NCI-H2081 treated with DMSO at 0.1 percent for 48 hours (cell line): ENCODE measurements at places on chromosomes 12 and 14.

DNA sequence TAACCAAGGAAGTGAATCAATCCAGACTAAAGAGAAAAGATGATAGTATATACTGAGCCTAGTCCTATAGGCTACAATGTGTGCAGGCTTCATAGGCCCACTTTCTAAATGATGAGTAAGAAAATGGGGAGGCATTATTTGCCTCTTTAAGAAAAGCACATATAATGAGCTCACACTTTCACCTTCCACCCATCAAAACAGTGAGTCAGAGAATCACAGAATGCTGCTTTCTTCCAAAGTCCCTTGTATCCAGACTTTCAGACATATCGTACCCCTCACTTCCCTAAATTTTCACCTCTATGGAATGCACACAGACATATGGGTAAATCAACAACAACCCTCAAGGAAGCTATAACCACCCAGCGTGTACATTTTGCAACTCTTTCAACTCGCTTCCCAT is 286.4 kb upstream of the PRKD1 start:
- DNase-seq: no peak

DNA sequence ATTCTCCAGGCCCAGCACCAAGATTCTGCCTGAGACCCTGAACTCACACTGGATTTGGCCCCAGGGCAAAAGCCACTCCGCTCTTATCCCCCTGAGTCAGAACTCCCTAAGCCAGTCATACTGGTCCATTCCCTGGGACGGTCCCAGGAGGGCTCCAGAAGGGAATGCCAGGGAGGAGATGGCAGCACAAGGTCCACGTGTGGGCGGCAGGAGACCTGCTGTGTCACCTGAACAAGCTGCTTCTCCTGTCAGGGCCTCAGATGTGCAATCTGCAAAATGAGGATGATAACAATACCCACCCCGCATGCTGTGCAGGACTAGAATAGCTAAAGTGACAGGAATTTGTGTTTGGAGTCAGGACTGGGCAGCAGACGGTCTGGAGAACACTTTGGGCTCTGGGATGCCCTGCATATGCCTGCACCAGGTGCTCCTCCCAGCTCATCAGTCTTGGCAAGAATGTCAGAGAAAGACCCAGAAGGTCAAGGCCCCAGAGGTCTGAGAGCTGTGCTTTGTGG is 40.3 kb downstream of the CMKLR1 start:
- DNase-seq: no peak

- no peak for DNase-seq
These were observed 66.2 kb downstream of the NTF3 start for GRCh38 chr12:5498076-5498475.

GRCh38 chr14:99072956-99073355 is 199.0 kb downstream of the BCL11B start:
- no peak for DNase-seq

DNA sequence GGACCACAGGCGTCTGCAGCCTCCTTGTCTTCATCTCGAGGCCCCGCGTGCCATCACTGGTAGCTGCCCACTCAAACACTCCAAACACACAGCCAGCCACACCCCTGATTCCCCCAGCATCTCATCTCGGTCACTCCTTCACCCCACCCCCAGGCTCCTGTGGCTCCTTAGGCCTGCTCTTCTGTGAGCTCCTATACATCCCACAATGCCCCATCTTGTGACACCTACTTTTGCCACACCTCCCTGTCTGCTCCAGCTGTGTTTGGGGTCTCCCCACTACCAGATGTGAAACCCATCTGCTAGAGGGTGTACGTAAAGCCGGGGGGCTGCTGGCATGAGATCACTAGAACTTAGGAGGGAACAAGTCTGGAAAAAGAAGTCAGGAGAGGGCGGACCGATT is 4.1 kb downstream of the AKT1 start:
- DNase-seq: no peak

DNA sequence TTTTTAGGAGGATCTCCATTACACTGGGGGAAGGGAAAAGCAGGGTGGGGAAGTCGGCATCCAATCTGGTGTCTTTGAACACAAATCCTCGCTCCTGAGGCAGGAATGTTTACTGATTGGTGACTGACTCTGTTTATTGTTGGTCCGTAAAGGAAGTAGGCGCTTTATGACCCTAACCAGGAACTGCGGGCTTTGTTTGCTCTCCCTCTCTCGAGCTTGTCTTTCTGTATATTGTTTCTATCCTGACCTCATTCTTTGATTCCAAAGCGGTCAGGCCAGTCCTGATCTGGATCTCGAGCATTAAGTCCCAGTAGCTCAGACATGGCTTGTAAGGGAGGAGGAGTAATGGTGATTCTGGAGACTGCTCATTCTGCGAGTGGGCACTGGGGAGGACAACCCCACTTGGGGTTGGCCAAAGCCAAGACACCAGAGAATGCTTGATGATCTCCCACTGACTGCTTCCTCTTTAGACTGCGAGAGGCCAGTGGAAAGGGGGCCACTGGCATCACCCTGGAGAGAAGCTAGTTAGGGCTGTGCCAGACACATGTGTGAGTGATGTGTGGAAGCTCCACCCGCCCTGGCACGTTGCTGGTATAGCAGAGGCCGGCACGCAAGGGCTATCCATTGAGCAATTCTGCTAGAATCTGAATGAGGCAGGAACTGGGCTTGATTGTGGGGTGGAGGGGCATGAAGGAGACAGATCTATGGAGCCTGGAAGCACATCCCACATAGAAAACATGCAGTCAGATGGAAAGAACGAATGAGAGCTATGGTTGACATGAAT is 194.6 kb downstream of the PAX9 start:
- DNase-seq: no peak

DNA sequence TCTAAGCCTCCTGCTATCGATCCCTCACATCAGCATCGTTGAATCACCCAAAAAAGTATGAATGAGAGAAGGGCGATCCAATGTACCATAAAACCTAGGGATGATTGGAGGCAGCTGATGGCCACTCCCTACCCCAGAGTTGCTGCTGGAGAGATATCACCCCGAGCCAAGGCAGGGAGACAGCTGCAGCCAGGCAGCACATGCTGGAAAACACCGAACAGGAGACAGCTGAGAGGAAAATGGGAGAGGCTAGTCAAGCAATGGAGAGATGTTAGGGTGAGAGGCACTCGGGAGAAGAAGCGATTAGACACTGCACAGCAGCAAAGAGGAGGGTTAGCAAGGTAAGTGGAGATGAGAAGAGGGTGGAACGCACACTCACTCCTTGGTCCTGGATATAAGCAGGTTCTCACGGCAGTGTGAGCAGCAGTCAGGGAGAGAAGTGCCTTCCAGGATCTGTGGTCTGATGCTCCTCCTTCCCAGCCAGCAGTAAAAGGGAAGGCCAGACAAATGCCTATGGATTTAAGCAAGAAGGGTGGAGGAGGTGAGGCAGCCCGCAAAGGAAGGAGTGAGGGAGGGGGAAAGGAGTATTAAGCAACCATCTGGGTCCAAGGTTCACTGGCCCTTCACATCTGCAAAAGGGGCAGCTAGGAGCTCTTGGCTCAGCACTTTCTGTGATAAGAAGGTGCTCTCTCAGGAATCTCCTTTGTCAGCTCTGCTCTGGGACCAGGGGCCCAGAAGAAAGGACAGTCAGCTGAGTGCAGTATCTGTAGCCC is at the start of gene SLC7A7:
SLC7A7 (minus strand) TSS at position 495 of the 773 bp plus-strand sequence. CDS start 2,037 bp downstream, outside the sequence.
- no peak for DNase-seq

DNA sequence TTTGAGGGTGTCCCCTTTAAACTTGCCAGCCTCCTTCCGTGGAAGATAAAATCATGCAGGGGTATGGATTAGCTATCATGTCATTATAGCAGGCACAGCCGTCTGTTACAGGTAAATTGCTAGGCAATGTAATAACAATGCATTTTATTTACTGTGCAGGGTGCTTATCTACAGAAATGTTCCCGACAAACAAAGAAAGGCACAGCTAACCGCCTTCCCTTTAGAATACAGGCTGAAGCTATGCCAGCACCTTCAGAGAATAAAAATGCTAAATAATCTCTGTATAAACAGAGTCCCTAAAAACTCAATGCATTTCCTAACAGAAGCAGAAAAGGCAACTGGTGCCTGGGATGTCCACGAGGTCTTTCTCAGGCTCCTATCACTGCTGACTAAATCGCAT is 239.2 kb downstream of the SPTSSA start:
- no peak for DNase-seq

DNA sequence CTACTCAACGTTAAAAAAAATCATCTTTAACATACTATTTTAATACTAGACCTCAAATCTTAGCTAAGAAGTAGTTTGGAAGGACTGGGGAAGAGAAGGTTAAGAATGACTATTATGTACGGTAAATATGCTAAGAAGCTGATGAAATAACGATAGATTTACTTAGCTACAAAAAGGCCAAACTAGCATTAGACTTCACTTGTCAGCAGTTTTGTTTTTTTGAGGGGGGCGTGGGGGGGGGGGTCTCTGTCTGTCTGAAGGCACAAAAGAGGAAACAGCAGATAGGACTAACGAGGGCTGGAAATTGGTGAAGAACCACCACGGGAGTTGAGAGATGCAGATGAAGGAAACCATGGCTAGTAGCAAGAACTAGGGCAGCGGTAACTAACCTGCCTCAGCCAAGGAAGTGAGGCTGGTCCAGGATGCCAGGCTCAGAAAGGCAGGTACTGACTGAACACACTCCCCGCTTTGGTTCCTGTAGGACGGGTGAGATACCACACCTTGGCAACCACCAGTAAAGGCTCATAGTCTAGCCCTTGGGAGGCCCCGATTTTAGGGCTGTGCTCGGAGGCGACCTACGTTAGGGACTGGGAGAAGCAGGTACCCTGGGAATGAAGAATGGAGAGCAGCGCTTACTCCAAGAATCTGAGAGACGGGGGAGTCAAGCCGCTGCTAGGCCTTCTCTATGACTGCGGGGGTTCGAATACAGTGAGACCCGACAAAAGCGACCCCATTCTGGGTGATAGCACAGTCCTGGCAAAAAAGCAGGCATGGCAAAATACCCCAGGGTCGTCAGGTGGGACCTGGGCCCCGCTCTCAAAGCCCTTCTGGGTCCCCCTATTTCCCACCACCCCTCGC is 675 bp downstream of the NEDD8 start:
- DNase-seq: no peak

- DNase-seq: no peak
These were observed 5.0 kb downstream of the RASAL1 start for GRCh38 chr12:113130457-113131135.

DNA sequence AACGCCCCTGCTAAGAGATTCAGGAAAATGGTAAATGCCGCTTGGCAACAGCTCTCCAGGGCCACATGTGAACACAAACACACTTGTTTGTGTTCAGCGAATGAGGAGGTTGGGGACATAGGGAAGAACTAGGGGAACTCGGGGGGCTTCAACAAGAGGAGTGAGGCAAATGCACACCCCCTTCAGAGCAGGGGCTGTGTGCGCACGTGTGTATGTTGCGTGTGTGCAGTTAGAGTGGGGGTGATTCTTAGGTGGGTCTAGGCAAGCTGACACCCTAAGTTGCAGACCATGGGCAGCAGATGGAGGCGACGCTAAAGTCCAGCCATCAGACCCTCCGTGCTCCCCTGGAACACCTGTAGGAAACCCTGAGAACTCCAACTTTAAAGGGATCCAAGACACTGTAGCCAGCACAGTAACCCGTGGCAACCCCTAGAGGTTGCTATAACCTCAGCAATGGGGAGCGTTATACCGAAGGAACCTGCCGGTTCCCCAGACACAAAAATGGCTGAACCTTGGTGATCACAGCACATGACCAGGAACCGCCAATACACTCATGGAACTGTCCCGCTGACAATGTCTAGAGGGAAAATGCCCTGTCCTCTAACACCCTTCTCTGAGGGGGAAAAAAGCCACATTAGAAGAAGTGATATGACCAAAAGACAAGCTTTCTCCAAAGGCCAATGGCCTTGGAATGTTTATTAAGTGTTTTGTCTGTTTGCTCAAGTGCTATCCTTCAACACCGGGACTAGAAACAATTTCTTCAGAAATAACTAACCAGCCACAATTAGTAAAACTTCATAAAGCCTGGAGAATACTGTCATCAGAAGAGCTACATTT is 86.5 kb upstream of the CEP83 start:
- DNase-seq: no peak

- DNase-seq: no peak
These were observed 95.3 kb downstream of the DAD1 start for GRCh38 chr14:22493753-22494152.

- no peak for DNase-seq
These were observed 110.1 kb downstream of the TXNDC16 start for GRCh38 chr14:52442166-52442565.

DNA sequence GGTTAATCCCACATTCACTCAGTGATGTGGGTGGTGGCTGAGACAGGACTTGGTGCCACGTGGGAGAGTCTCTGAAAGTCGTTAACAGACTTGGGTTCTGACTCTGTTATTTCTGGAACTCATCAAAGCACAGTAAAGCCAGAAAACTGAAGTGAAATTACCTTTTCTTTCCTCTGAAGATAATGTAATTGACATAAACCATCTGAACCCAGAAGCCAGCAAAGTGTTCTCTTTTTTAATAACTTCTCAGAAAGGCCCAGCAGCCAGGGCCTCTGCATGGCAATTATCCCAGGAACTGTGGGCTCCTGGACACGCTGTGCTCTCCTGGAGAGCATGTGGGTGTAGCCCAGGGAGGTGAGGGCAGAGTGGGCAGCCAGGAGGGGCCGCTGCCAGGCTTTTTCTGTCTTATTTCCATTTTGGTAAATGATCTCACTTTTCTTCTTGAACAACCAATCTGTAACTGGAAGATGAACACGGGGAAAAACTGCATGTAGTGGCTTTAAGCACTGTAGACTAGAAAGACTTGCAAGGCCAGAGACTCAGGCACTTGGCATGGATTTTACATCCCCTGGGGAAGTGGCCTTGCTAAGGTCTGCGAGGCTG is 444.1 kb upstream of the TMEM132C start:
- DNase-seq: no peak

DNA sequence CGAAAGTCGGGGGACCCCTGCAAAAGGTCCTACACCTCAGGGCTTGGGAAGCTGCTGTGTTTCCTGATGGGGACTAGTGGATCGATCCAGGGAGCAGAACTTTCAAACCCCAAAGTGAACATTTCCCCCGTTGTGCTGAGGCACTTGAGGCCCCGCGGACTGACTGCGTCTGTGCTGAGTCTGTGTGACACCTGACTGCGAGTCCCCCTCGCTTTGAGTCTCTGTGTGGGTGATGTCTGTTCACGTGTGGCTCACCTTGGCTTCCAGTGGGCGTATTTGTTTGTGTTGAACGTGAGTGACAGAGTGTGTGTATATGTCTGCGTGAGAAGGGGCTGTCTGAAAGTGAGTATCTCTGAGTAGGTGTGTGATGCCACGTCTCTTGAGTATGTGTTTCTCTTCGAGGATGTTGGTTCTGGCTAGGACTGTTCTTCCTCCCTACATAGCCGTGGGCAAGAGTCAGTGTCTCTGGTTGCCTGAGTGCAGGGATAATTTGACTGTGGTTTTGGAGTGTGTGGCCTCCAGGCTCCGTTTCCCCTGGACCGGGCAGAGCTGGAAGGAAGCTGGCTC is 1.3 kb downstream of the TEAD4 start:
- no peak for DNase-seq

DNA sequence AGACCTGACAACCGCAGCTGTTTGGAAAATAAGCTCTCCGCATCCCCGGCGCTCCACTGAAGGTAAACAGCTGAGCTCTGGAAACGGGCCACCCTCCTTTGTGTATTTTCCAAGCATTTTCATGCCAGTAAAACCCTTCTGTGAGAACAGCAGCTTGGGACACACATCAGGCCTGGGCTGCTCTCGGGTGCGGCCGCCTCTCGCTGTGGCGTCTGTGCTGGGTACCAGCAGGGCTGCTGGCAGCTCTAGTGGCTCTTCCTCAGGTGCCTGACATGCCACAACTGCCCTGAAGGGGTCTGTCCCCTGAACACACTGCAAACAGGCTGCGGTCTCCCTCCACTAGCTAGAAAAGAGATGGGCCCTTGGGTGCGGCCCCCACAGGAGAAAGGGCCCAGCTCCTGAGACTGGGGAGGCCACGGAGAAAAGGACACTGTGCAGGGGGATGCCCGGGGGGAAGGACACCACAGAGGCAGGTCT is 96.3 kb downstream of the ITPK1 start:
- DNase-seq: no peak

GRCh38 chr12:100553936-100554335 is 19.5 kb upstream of the GAS2L3 start:
- no peak for DNase-seq
